A549 treated with CpdA at 1 μM for 4 hours (cell line): ENCODE measurements at places on chromosomes 3 and 15. TPM values are rescaled to one million over a fixed set of nuclear protein-coding genes. Genes with fewer than 3 reads are reported as not detected.

The CATSPER2 gene
- total RNA-seq: 0.40 to 3.4 TPM (median 0.84 TPM) in 5 replicates

The MAGI1 gene
- total RNA-seq: 3.8 to 4.5 TPM (median 4.1 TPM) in 5 replicates

The GOLGA8N gene
- 0.96 to 1.4 TPM (median 1.2 TPM) in 5 replicates for total RNA-seq

The ACSBG1 gene
- 0.21 to 0.41 TPM (median 0.31 TPM) in 5 replicates for total RNA-seq

The GUCA1C gene
- total RNA-seq: not detected in 5 replicates
